ENCODE measurements at places on chromosomes 4 and X.

- DNase-seq = peak; percentile 15
Observed at GRCh38 chr4:127782275-127783025, at the start of gene HSPA4L. Gene HSPA4L (plus strand): TSS chr4:127782322. CDS start chr4:127782551, 229 bp downstream.

GRCh38 chrX:97539970-97540519 lies 656.3 kb downstream of the RPA4 start:
- no peak for DNase-seq

DNA sequence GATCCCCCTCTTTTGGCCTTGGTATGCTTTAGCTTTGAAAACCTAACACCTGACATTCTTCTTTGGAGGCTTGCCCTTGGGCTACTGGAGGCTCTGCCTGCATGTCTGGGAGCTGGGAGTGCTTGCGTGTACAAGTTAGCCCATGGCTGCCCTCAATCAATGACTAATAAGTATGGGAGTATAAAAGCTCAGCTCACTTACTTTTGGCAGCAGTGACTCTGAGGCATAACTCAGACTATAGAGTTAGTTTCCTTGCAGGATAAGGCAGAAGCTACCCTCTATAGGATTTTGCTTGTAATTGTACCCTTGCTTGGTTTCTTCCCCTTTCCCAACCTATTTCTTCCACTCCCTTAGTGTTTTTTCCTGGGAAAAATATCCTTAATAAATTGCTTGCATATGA lies 247.9 kb downstream of the PPP1R2C start:
- DNase-seq = no peak

DNA sequence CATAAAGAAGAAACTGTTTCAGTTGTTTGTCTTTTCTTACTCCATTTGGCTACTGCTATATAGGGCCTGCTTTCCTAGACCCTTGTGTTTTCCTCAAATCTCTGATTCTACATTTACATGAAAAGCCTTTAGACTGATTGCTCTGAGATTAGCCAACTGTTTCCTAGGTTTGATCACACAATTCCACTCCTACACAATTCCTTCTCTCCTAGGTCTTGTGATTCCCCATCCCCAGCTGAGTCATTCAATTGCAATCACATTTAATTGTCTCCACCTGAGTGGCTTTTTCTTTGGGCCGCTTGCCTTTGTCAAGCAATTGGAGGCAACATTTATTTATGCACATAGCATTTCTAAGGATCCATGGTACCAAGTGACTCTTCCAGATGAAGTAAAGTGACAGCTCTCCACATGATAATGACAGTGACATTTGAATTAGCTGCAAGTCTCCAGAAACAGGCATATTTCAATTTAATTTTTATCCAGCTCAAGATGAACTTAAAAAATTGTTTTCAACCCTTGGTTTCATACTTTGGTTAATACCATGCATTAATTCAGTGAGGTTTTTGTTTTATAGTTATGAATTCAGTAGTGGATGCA lies 35.8 kb downstream of the ATXN3L start:
- no peak for DNase-seq

DNA sequence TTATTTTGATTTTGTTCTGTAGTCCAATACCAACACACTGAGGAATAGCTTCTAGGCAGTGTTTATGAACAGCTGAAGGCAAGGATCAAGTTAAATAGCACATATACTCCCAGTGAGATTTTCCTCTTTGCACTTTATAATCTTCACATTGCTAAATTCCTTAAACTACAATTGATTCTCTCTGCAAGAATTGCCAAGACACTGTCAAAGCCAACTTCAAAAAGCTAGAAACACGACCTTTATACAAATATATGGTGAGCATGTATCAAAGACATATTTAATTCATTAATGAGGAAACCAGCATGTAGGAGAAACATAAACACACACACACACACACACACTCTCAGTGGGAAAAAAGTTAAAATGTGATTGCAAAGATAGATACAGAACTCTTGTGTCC lies 86.4 kb upstream of the FAM9C start:
- DNase-seq = no peak

DNA sequence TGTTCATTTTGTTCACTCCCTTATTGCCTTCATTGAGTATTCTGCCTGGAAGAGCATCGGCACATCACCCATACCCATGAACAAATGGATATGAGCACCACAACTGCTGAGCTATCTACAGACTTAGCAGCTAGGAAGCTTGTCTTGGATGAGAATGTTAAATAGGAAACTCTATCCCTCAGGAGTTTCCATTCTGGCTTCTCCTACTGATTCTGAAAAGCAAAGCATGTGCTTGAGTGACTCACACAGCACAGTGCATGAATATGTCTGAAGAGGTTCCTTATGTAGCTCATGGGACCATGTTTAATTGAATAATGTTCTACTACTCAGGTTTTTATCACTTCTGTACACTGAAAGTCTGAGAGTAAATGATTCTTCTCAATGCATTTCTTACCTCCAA lies 57.3 kb upstream of the MXRA5 start:
- DNase-seq = no peak

- DNase-seq = no peak
Observed at GRCh38 chr4:25297528-25298242, 14.9 kb upstream of the ZCCHC4 start.

DNA sequence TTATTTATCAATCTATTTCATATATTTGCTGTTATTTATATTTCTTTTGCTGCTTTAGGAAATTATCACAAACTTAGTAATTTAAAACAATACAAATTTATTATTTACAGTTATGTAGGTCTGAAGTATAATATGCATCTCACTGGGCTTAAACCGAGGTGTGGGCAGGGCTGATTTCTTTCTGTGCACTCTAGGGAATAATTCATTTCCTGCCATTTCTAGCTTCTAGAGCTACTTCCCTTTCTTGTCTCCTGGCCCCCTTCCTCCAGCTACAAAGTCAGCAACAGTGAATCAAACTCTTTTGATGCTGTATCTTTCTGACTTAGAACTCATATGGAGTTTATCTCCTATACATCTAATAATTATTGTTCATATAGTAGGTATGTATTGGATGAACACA lies 303.5 kb upstream of the ARSJ start:
- DNase-seq = no peak

DNA sequence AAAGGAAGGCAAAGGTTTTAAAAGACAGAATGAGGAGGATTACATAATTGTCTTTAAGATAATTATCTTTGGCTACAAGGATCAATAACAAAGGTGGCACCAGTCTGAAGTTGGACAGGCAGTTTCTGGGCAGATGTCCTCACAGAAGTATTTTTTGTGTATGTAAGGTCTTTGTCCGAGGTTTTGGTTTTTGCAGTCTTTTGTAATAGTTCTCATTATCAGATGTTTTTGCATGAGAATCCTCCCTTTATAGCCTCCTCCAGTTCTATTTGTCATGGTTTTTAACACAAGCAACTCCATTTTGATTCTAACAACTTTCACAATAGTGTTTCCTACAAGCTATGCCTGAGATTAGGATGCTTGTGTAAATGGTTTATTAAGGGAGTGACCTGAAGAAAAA lies 286.2 kb downstream of the IL1RAPL2 start:
- no peak for DNase-seq

Measured in OCI-LY7 (cell line).